ENCODE measurements at places on chromosomes 4 and X.

DNA sequence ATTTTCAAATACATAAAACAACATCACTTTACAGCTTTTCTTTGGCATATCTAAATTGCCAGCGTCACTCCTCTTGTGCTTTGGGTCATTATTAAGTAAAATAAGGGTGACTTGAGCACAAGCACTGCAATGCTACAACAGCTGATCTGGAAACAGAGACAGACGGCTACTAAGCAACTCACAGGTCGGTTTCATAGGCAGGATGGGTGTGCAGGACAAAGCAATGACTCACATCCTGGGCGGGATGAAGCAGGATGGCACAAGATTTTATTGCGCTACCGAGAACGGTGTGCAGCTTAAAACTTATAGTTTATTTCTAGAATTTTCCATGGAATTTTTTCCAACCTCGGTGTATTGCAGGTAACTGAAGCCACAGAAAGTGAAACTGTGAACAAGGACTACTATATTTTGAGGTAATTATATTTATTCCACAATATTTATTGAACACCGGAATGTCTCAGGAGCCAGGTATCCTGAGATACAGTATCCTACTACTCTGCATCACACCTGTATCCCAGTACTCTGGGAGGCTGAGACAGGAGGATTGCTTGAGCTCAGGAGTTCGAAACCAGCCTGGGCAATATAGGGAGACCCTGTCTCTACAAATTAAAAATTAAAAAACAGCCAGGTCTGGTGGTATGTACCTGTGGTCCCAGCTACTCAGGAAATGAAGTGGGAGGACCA lies 215.5 kb downstream of the APBB2 start:
- no peak for DNase-seq

DNA sequence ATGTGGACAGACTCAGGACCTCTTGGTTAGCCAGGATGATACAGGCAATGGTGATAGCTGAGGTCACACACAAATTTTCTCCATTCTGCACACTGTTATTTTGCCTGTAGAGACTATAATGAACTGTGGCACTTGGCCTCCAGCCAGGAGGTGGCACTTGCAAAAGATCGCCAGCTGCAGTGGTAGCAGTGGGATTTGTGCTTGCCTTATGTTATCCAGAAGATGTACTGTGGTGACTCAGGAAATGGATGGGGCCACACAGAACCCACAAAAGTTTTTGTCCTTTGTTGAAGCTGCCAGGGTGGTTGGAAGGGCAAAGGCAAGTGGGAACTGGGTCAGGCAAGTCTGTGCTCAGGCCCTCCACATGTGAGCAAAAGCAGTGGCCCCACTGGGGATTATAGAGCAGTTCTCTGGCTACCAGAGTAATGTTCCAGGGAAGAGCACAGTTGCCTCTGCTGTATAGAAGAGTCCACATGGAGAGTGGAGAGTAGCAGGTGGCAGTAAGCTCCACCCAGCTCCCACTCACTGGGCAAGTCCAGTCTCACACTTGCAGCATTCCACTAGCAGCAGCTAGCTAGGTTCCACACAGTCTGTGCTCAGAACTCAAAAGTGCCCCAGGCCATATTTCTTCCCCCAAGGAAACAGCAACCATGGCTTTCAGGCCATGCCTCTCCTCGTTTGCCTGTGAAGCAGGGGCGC lies 5.9 kb upstream of the C4orf17 start:
- DNase-seq: no peak

DNA sequence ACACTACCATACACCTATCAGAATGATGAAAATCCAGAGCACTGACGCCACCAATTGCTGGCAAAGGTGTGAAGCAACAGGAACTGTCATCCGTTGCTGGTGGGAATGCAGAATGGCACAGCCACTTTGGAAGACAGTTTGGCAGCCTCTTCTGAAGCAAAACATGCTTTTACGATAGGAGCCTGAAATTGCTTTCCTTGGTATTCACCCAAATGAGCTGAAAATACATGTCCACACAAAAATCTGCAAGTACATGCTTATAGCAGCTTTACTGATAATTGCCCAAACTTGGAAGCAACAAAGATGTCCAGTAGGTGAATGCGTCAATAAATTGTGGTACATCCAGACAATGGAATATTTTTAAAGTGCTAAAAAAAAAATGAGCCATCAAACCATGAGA lies 322.8 kb upstream of the FAT1 start:
- no peak for DNase-seq

GRCh38 chr4:106444557-106444956 lies 76.0 kb upstream of the GIMD1 start:
- no peak for DNase-seq

DNA sequence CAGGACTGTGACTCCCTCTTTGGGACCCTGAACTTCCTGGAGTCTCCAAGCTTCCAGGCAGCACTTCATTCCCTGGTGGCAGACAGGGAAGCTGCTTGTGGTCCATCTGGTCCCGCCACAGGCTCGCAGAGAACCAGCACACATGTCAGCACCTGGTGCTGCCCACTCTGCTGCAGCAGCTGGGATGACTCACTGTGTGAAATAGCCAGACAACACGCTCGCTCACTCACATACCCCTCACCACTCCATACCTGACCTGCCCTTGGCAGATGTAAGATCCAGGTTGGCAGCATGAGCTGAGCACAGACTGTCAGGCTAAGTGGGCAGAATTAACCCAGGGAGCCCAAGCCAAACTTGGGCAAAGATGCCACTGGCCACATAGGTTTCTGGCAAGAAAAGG lies 613.5 kb downstream of the PCDH18 start:
- no peak for DNase-seq

DNA sequence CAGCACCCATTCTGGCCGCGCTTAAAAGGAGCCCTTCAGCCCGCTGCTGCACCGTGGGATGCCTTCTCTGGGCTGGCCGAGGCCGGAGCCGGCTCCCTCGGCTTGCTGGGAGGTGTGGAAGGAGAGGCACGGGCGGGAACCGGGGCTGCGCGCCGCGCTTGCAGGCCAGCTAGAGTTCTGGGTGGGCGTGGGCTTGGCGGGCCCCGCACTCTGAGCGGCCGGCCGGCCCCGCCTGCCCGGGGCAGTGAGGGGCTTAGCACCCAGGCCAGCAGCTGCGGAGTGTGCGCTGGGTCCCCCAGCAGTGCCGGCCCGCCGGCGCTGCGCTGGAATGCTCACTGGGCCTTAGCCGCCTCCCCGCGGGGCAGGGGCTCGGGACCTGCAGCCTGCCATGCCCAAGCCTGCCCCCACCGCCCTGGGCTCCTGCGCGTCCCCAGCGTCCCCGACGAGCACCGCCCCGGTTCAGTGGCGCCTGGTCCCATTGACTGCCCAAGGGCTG lies 111.3 kb downstream of the PCDH18 start:
- no peak for DNase-seq

DNA sequence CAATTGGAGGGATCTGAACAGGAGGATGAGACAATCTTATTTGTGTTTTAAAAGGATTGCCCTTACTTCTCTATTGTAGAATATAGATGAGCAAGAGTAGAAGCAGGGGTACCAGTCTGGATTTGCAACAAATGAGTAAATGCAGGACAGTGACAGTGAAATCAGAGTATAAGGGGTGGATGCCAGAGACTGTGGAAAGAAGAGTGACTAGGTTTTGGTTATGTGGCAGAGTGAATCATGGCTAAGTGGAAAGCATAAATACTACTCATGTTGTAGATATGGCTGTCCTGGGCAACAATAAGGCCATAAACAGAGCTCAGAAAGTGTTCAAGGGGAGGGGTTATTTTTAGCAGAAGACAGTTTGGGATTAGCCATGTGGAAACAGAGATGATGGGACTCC lies 6.0 kb upstream of the VSIG4 start:
- no peak for DNase-seq

GRCh38 chr4:151649479-151649878 lies 111.3 kb downstream of the GATB start:
- DNase-seq: no peak

GRCh38 chr4:141807103-141807891 lies 170.9 kb downstream of the IL15 start:
- DNase-seq: no peak

GRCh38 chr4:112523008-112523721 lies 7.2 kb upstream of the NEUROG2 start:
- no peak for DNase-seq

Measured in SK-N-SH (cell line).